ENCODE measurements at places on chromosomes 12 and 14.

DNA sequence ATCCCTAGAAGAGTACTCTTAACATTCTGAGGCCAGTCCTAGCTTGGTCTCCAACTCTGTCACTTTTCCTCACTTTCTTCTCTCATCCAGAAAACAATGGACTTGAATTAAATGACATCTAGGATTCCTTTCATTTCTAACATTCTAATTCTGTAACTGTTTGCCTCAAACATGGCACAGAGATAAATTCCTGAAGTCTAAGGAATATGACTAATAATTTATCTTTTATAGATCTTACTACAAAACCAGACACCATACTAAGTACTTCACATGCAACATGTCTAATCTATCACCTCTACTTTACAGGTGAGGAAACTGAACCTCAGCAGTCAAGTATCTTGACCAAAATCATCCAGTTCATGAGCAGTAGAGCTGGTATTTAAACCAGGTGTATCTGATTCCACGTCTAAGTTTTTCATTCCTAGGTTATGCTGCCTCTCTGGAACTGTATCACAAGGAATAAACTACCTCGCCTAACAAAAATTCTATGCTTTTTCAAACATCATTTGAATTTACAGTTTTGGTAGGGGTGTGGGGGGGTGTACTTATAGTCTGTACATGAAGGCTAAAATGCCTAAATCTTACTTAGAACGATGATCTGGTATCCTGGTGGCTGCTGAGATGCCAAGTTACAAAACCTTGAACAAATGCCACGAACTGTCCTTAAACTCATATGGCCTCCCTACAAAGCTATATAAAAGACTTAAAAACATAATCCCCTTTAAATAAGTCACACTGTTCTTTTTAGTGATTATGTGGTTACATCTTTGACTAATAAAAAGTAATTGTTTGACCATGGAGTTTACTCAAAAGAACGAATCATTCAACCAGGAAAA, 41.6 kb downstream of the ATXN2 start:
- DNase-seq = no peak

- DNase-seq = no peak
Measured at GRCh38 chr14:31411218-31411727, 9.1 kb downstream of the HEATR5A start.

DNA sequence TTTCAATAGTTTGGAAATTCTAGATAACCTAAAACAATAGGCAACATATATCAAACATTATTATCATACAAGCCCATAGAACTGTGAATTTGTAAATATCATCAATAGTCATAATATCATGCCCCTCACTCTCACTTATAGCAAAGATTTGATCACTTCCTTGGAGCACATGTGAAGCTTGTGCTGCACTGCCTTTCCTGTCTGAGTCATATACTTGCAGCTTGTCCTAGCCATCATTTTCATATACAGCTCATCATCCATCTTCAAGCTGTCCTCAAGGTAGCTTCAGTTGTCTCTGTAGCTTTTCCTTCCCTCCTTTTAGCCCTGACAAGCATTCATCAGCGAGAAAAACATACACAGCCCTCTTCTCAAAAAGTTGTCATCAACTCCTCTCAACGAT, 746.5 kb upstream of the FOXG1 start:
- no peak for DNase-seq

GRCh38 chr12:14393751-14394150, 28.3 kb downstream of the ATF7IP start:
- no peak for DNase-seq

DNA sequence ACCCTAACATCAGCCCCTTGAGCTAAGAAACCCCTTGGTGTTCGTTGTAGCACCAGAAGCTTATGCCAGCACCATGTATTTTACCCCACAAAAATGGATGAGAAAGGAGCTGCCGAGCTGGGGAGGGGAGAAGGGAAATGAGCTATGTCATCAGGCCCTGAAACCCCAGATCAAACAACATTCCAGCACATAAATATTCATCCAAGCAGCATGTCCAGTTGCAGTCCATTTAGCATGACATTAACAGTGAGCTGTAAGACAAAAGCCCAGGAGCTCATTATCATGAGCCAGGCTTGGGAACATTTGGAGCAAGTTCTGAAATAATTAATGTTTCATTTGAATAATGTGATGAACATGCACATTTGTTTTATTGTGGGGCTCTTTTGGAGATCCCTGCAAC, 630.1 kb upstream of the TMEM132C start:
- DNase-seq = no peak

DNA sequence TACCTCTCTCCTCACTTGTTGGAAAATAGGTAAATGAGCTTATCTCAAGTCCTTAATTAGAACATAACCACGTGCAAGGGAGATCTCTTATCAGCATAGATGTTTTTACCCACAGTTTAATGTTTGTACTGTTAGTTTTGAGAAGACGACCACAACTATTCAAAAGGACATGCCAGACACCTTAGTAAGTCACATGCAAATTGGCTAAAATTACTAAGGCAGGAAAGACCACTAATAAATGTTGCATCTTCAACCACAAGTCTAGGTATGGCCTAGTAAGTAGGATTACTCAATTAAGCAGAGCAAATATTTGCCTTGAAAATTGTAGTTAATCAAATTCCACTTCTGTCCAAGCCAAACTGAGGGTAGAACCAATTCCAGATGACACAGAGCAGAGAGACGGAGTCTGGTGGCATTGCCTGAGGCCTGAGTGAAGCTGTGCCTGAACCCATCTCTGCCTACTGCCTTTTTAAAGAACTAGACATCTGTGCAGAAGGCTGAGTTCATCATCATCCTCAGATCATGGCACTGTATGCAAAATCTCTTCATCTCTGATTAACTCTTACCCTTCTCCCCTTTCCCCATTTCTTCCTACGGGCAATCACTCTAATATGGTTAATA, 29.7 kb upstream of the CHST11 start:
- peak; percentile 47 for DNase-seq

DNA sequence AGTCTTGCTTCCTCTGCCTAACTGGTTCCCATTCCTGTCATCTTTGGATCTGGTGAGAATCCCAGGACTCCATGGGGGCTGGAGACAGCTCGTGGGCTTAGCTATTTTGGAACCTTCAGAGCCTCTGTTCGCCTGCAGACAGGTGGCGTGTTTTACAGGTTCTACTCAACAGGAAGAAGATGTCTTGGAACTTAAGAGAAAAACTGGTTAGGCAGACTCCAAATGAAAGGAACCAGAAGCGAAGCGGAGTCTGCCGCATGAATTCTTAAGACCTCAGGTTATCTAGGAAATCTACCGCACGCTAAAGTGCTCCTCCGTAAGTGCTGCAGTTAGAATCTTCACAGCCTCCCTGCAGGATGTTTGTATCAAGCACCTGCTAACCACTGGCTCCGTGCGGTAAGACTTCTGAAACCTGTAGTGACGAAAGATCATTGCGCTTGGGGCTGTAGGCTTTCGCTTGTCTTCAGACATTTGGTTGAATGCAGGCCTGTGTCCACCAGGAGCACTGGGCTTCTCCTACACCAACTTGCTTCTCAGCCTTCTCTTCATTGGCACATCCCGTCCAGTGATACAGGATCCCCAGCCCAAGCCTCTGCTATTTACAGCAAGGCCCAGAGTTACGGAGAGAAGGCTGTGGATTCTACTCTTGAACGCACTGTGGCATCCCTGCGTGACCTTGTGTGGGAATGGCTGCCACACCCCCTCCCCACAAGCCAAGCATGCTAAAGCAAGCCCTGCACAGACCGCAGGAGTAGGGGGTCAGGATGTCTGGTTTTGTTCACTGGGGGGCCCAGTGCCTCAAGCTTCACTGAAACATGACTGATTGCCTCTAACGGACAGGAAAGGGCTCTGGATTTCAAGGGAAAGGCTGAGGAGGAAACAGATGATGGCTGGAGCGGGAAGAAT, 35.0 kb downstream of the ACADS start:
- DNase-seq = no peak

GRCh38 chr14:71206766-71207371, 299.6 kb downstream of the PCNX1 start:
- peak; percentile 57 for DNase-seq

DNA sequence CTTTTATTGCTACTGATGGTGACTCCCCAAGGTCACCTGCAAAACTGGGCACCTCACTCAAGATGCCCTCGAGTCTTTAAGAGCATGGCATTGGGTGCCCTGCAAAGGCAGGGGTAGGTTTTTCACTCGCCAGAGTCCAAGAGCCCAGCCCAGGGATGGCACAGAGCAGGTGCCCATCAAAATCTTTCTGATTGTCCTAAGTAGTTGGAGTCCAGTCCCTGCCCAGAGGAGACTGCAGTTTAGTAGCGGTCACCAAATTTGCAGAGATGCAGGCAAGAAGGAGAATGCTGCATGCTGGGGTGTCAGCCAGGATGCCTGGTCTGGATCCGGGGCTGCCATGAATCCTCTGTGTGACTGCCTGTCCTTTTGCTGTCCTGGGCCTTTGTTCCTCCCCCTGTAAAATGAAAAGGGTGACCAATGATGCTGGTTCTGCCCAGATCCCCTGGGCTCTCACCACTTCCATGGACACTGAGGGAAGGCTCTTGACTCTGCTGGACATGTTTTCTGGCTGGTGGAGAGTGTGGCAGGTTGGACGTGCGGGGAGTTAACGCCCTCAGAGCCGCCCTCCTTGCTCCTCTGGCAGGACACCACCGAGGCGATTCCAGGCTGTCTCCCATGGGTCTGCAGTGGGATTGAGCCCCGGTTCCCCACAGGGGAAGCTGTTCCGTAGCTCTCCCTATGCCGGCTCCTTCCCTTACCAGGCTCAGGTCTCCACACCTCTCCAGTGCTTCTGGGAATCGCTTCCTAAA, 41.3 kb downstream of the DLK1 start:
- DNase-seq = no peak

GRCh38 chr14:78232231-78233000, 62.2 kb downstream of the NRXN3 start:
- DNase-seq = no peak

- DNase-seq = no peak
Measured at GRCh38 chr14:104784218-104784568, 11.4 kb downstream of the AKT1 start.

- DNase-seq = no peak
Measured at GRCh38 chr14:75198291-75198933, 22.0 kb upstream of the TMED10 start.

DNA sequence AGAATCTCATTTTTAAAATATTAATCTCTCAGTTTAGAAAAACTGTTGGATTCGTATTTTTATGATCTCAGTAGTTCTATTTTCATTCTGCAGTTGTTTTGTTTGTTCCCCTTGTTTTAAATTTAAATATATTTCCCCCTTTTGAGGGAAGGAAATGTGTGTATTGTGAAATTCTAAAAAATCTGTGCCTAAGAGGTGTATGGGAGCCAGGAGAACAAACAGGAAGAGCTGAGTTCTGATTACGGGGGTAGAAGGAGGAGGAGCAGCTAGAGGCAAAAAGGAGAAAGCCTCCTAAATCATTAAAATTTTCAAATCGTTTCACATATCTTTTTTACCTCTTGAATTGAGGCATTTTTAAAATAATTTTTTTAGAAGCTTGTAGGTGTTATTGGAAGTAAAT, 2.3 kb downstream of the RDH12 start:
- DNase-seq = no peak

DNA sequence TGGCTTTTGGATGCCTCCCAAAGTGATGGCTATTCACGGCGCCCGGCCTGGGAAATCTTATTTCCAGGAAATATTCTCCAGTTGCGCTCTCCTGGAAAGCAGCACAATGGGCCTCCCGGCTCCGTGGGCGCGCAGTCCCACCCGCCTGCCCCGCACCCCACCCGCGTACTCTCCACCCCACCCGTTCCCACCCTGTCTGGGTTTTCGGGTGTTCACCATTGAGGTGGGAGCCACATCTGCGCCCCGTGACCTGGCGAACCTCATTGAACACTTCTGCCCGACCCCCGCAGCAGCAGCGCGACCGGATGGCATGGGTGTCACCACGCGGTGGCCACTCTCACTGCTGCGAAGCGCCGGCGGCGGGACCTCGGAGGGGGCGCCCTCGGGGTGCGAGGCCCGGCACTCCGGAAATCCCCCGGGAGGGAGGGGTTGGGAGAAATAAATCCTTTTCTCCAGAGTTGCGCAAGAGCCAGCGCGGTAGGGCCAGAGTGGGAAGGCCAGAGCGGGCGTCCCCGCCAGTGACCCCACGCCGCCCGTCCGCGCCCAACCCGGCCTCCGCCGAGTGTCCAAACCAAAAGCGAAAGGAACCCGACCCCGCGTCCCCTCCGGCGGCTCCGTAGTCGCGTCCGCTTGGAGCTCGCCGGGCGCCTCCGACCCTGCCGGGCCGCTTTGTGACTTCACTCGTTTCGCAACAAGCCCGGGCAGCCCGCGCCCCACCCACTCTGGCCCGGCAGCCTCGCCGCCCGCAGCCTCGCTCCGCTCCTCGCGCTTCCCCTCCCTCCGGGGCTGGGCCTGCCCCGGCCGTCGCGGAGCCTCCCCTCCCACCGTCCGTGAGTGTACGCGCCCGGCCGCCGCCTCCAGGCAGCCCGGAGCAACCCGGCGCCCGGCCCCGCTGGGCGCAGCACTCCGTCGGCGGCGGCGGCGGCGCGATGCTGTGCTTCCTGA, at the start of gene DRAM1:
DRAM1 (plus strand) TSS at position 720 of the 945 bp plus-strand sequence; CDS start at position 930, 210 bp downstream.
- DNase-seq = peak; percentile 72

- no peak for DNase-seq
Measured at GRCh38 chr12:107888789-107889188, 114.3 kb downstream of the ASCL4 start.

DNA sequence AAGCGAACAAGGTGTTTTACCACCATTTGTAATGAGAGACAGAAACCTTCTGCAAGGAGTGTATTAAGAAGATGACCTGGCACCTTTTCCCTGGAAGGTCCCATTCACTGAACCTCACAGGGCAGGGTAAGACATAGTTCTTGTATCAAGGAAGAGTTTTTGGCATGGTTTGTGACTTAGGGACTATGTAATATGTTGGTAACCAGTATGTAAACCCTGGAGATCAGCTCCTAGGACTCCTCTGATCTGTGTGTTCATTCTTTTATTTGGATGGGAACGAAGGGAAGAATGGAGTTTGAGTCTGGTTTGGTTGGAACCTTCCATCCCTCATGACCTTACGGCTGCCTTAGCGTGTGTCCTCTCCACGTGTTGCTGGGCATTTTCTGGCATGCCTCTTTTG, 175.4 kb downstream of the CAND1 start:
- no peak for DNase-seq

DNA sequence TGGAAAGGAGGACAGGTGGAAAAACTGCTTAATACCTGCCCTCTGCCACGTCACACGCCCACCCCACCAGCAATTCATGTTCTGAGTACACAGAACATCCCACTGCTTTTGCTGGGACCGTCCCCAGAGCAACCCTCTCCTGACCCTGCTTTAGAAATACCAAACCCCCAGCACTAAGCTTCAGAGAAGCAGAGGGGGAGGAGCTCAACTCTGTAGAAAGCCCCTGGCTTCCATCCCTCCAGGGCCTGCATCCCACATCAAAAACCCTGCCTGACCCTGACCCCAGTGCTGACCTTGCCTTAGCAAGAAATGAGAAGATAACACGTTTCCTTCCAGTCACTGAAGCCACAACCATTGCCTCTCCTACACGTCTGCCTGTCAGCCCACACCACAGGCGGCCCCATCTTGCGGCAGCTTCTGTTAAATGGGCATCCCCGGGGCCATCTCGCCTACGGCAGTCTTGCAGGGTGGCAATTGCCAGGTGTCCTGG, 19.7 kb downstream of the VDR start:
- DNase-seq = no peak

- DNase-seq = no peak
Measured at GRCh38 chr14:22613736-22614239, 15.7 kb downstream of the ABHD4 start.
